ENCODE measurements at places on chromosomes 7 and 10.

GRCh38 chr7:112449353-112449752 lies 907 bp upstream of the IFRD1 start:
- no peak for DNase-seq

DNA sequence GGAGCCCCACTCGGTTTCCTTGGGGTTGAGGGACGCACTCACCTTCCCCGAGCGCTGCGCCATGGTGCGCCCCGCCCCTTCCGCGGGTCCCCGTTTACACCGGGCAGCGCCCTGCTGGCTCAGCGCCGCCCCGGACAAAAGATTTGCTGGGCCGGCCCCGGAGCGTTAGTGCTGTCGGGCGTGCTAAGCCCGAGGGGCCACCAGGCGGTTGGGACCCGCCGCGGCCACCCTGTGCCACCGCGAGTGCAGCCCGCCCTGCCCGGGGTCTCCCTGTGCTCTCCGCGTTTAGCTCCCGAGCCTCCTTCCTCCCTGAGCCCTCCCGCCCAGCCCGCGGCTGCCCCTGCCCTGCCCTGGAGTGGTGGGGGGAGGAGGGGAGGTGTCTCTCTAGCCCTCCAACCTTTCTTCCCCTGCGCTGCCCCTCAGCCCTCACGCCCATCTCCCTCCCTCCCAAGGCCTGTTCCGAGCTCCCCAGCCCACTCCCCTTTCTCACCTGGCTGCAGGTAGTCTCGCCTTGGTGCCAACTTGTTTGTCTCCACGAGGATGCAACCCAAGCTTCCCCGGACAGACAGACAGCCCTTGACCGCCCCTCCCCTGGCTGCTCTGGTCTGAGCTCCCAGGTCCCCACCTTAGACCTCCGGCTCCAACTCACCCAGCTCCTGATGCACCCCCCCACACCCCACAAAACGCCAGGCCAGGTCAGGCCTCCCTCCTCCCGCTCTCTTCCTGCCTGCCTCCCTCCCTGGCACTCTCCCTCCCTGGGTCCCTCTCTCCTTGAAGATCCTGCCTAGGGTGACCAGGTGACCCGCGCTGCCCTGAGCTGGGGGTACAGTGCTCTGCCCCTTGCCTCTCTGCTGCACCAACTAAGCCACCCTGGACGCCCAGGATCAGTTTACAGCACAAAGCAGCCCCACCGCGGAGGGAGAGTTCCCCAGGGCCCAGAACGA lies at the start of gene CRYGN:
TSS of gene CRYGN (minus strand) at position 287 of the 944 bp plus-strand sequence. CDS start at position 63, 224 bp downstream.
- DNase-seq, result no peak

DNA sequence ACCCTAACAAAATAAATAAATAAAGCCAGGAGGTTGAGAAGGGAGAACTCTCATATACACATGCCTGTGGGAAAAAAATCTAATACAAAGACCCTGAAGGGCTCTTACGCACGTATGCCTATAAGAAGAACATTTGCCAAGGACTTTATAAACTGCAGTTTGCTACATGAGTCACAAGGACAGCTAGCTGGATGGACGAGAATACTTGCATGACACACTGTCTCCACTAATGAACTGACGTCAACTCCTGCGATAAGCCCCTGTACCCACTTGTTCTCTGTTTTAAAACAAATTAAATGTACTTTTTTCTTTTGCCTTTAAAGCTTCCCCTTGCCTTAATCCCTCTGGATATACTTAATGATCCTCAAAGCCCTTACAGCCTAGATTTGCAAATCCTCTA lies 374.6 kb upstream of the GHITM start:
- DNase-seq, result no peak

GRCh38 chr10:133379152-133379800 lies at the start of gene PAOX:
Gene PAOX (plus strand): TSS chr10:133379262. CDS start chr10:133379317, 55 bp downstream.
- DNase-seq, result peak; percentile 50

GRCh38 chr7:51366930-51367613 lies 50.5 kb upstream of the COBL start:
- no peak for DNase-seq

DNA sequence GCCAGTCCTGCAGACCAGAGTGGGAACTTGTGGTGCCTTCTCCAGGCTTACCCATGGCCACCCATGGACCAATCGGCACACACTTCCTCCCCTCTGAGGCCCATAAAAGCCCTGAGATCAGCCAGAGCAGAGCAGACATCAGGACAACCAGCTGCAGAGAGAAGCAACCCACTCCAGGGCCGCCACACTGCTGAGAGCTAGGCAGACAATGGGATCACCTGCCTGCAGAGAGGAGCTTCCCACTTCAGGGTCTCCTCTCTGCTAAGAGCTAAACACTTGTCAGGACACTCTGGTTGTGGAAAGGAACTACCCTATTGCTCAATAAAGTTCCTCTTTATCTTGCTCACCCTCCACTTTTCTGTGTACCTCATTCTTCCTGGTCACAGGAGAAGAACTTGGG lies 34.0 kb downstream of the C7orf25 start:
- no peak for DNase-seq

DNA sequence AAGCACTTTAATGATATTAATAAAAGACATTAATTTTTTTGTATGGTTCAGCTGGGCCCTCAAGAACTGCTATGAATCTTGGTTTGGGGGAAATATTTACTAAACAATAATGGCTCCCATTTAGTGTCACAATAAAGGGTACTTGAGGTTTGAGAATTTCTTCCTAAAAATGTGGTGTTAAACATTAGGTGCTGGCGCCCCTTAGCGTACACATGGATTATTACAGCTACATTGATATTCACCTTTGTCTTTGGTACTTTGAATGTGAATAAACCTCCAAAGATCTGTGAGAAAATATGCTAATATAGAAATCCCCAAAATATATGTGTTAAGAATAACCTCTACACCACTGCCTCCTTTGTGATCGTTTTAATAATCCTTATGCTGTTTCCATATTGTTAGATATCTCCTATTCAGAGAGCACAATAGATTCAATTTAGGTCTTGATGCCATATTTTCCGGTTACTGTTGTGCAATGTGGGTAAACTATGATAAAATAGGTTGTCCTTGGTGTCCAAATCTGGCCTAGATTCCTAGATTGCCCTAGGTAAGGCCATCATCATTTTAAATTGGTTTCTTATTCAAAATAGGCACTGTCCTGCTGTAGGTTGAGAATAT lies 161.8 kb upstream of the CACNA2D1 start:
- no peak for DNase-seq

GRCh38 chr10:80474597-80474910 lies 20.4 kb downstream of the TSPAN14 start:
- DNase-seq, result no peak

DNA sequence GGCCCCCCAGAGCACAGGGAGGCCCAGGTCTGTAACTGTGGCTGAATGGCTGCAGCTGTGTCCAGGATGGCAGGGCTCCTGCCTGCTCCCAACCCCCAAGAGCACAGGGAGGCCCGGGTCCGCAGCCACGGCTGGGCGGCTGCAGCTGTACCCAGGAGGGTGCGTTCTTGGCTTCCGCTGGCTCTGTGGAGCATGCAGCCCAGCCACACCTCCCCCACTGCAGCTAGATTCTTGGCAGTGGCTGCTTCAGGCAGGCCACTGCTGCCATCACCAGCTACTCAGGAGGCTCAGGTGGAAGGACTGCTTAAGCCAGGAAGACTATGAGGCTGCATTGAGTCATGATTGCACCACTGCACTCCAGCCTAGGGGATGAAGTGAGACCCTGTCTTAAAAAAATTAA lies 27.9 kb downstream of the C7orf25 start:
- DNase-seq, result no peak

DNA sequence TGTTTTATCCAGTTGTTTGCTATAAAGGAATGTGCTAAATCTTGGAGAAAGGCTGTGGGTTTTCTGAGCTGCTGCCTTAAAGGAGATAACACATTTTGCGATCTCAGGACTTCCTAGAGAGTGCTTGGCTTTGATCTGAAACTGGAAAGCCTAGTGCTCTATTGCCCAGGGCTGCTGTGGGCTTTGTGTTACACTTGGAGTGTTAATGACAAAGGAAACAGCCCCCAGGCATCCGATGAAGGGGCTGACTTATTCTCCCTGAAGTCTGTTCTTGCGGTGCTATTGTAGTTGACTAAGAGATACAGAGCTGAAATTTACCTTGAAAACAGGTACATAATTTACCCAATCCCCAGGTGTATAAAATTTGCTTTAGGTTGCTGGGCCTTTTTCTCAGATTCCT lies 74.5 kb downstream of the SND1 start:
- no peak for DNase-seq
